Islet precursor cell (in vitro differentiated cells): ENCODE measurements at places on chromosomes 3 and 15.

GRCh38 chr15:92226020-92226612 lies 167.6 kb upstream of the ST8SIA2 start:
- no peak for DNase-seq

DNA sequence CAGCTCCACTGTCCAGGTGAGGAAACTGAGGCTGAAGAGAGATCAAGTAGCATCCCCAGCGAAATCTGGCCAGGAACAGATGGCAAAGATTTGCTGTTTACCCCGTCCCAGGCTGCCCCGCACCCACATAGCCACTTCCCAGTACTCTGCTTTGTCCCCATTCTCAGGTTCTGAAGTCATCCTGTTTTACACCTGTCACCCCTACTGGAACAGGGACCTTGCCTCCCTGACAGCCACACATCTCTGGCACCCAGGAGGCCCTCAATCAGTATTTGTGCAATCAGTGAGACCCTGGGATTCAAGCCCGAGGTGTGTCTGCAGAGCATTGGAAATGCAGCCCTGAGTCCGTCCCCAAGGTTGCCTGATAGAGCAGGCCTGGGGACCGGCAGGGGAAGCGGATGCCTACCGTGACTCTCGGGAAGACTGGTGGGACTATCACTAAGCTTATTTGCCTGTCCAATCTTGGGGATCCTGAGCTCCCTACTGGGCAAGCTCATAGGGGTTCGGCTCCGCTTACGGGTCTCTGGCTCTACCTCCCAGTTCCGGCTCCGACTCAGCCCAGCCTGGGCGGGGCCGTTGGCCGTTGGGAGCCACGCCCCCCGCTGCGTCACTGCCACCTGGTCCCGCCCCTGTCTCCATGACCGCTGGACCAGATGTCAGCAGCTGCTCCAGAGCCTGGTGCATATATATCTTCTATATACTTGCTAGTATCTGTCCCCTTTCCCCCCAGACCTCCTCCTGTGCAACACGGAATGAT lies 17.5 kb upstream of the FANCD2 start:
- DNase-seq = peak; percentile 89

- DNase-seq = no peak
These were observed 237.3 kb upstream of the GAP43 start for GRCh38 chr3:115385774-115386730.

DNA sequence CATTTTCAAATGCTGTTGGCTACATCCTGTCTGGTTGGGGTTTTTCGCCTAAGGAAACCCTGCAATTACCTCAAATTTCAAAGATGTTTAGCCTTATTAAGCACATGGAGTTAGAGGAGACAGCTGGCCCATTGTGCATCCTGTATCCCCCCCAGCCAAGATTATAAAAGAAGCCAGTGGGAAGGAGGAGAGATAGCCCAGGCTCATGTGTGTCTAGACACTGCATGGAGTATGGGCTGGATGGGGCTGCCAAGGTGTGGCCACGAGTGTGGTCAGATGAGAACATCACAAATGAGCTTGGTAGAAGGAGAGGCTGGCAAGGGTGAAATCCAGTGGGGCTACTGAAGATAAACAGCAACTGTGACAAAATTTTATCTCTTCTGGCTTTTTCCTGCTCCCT lies 270.0 kb upstream of the TBC1D5 start:
- no peak for DNase-seq

DNA sequence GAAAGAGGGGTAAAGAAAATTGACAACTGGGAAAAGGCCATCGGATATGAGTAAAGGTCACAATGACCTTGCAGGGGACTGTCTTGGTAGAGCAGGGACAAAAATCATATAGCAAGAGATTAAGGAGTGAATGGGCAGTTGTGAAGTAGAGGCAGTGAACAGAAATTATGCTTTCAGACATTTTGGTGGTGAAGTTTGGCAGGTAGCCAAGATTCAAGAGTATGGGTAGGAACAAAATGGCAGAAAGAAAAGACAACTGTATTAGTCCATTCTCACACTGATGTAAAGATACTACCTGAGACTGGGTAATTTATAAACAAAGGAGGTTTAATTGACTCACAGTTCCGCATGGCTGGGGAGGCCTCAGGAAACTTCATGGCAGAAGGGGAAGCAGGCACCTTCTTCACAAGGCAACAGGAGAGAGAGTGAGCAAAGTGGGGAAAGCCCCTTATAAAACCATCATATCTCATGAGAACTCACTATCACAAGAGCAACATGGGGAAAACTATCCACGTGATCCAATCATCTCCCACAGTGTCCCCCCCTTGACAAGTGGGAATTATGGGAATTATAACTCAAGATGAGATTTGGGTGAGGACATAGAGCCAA lies 84.0 kb downstream of the CGNL1 start:
- no peak for DNase-seq

DNA sequence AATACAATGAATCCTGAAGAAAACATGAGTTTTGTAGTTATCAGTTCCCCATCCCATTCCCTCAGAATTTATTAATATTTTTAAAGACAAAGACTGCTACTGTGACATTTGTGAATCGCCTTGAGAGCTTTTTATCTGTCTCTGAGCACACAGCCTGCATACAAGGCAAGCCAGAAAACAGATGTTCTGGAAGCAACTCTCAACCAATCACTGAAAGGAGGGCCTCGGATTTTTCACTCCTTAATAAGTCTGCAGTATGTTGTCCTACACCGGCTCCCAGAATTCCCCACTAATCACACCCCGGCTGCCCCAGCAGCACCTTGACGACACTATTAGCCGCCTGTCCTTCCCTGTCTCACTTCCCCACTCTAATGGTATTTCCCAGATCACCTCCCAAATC lies 138.5 kb downstream of the ZNF621 start:
- DNase-seq = no peak

DNA sequence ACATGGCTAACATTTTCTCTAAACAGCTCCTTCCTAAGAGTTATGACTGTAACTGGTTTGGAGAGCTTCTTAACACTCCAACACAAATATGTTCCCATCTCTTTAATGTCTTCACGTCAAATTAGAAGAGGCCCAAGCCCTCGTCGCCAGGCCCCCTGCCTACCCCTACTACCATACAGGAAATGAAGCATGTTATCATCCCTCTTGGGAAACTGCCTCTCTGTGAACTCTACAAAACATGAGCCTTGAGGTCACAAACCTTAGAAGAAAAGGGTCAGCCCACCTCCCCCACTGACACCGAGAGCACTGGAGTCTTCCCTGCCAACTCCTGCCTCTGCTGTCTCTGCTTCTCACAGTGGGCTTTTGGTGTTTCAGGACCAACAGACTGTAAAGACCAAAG lies 243.1 kb upstream of the STT3B start:
- peak; percentile 59 for DNase-seq

GRCh38 chr3:52121464-52121805 lies 32.8 kb downstream of the POC1A start:
- no peak for DNase-seq

GRCh38 chr15:26972636-26973035 lies 1.7 kb downstream of the GABRG3 start:
- peak; percentile 63 for DNase-seq

- no peak for DNase-seq
These were observed 200.3 kb upstream of the SLC2A2 start for GRCh38 chr3:171226794-171227193.
